ENCODE measurements at places on chromosomes 6 and 20.

- no peak for DNase-seq
Measured at GRCh38 chr6:1703923-1704322, 94.2 kb downstream of the FOXC1 start.

- no peak for DNase-seq
Measured at GRCh38 chr20:20566516-20566915, 145.9 kb downstream of the RALGAPA2 start.

- no peak for DNase-seq
Measured at GRCh38 chr20:21089391-21089790, 16.8 kb downstream of the LINC00237 start.

DNA sequence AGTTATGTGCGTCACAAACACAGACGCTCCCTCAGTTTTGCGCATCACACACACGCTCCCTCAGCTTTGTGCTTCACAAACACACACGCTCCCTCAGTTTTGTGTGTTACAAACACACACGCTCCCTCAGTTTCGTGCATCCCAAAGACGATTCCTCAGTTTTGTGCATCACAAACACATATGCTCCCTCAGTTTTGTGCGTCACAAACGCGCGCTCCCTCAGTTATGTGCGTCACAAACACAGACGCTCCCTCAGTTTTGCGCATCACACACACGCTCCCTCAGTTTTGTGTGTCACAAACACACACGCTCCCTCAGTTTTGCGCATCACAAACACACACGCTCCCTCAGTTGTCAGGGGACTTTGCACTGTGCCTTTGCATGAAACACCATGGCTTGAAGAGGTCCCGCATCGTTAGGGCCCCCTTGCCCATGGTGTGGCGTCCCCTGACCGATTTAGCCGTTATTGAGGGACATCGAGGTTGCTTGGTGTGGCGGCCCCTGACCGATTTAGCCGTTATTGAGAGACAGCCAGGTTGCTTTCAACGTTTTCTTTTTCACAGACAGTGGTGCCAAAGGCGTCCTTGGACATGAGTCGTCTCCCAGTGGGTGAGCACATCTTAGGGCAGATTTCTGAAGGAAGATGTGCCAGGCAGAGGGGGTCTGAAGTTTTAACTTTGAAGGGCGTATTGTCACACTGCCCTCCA is 28.1 kb upstream of the MYT1 start:
- DNase-seq = no peak
